ENCODE measurements at places on chromosomes 12 and 14.

DNA sequence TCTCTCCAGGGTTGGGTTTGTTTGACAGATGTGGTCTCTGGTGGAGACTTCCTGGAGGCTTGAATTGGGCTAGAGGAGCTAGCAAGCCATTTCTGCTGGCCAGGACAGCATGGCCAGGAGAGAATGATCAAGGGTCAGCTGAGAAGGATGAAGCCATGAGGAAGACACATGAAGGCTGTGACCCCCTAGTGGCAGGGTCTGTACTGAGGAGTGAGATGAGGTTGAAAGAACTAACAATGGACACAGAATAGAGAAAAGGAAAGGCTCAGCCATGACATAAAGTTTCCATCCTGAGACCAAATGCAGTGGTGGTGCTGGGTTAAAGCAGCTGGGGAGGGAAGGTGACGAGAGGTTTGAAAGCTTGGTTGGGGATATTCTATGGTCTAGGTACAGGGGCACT, 89.9 kb downstream of the NT5DC3 start:
- DNase-seq = no peak

DNA sequence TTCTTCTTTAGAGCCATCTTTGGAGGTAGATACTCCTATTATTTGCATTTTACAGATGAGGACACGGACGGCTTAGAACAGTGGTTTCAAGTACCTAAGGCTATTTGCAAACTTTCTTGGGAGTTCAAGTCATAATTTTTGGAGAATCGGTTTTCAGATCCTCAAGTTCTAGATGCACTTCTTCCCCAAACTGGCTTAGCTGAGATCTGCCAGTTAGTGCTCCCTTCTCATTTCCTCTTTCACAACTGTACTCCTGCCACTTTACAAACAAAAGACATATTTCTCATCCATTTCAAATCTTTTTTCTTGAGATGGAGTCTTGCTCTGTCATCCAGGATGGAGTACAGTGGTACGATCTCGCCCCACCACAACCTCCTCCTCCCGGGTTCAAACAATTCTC, 77.3 kb downstream of the HELB start:
- no peak for DNase-seq

- no peak for DNase-seq
Observed at GRCh38 chr14:24954700-24955037, 95.3 kb downstream of the STXBP6 start.

- peak; percentile 1 for DNase-seq
Observed at GRCh38 chr14:74018174-74018585, 908 bp downstream of the ENTPD5 start.

- DNase-seq = no peak
Observed at GRCh38 chr12:64821116-64821630, 3.3 kb upstream of the TBC1D30 start.

DNA sequence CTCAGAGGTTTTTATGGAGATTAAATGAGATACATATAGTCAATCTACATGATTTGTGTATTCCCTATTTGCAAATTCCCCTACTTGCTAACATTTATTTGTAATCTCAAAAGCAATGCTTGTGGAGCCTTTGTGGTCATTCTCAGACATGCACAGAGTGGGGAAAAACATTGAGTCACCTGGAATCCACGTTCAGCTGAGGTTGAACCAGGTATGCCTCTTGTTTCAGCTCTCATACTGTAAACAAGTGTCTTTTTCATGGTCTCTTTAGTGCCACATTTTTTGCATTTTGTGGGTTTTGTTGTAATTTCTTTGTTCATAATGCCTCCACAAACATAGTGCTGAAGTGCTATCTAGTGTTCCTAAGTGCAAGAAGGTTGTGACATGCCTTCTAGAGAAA, 181.9 kb downstream of the BCAT1 start:
- DNase-seq = no peak

DNA sequence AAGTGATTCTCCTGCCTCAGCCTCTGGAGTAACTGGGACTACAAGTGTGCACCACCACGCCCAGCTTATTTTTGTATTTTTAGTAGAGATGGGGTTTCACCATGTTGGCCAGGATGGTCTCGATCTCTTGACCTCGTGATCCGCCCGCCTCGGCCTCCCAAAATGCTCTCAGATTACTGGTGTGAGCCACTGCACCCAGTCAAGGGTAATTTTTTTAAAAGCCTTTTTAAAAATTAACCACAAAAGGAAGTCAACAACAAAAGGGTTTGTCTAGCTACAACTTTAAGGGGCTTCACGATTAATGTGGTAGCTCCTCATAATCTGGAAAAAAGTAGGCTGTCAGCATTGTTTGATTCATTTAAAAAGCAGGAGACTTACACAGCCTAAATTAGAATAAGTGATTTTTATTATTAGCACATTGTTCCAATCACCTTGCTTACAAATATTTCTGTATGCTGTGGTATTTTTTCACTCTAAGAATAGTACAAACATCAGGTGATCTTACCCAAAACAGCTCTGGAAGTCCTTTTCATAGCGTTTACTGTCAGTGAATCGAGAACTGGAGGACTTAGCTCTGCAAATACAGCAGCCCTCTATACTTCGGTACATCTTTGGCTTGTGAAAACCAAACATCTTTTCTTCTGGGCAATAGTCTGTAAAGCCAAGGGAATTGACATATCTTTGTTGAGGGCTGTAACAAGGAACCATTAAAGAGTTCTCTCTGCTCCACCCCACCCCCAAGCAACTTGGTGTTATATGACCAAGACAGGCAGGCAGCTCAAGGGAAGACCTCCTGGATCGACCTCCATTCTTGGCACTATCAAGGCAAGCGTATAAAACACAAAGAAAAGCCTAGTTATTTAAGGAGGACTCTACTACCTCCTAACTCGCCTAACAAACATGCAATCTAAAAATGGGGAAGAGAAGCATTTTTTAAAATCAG, 28.1 kb downstream of the SINHCAF start:
- DNase-seq = no peak

DNA sequence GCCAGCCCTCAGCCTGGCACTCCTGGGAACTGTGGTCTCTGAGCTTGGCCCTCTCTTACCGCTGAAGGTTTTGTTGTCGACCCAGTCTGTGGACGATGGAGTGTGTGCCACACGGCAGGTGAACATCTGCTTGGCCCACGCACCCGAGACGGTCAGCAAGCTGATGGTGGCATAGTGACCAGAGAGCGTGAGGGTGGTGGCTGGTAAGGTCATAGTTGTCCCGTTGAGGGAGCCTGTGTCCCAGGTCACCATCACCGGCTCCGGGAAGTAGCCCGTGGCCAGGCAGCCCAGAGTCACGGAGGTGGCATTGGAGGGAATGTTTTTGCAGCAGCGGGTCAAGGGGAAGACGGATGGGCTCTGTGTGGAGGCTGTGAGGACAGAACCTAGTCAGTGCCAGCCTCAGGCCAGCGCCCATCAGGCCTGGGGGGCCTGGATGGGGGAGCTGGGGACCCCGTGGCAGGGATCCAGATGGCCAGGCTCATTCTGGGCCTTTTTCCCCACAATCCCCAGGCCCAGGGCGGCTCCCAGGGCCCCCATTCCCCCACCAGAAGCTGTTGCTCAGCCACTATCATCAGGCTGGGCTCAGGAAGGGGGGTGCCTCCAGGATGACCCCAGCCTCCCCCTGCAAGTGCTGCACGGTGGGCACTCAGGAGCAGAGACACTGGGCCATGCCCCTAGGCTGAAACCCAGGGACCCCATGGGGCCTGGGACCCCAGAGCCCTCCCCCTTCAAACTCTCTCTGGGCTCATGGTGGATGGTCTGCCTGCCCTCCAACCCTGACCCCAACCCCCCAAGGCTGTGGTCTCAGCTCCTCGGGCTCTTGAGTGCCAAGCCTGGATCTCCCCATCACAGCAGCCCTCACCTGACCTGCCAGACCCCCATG, 75.2 kb downstream of the TMEM121 start:
- DNase-seq = no peak

DNA sequence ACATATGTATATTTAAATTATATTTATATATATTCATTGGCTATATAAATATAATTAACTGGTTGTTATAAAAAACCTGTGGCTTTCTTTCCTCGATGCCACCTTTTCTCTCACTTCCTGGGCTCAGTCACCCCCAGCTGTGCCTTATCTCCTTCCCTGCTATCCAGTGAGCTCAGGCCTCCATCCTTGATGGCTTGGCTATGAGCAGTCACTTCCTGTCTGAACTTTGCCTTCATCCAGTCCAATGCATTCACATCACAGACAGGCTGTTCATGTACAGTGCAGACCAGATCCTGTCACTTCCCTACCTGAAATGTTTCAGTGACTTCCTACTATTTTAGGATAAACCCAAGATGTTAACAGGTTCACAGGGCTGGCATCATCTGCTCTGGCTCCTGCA, 115.3 kb upstream of the PRB2 start:
- DNase-seq = no peak

GRCh38 chr14:53896726-53897125, 59.9 kb downstream of the BMP4 start:
- DNase-seq = no peak

- DNase-seq = no peak
Observed at GRCh38 chr12:113842699-113843098, 123.4 kb downstream of the RBM19 start.

DNA sequence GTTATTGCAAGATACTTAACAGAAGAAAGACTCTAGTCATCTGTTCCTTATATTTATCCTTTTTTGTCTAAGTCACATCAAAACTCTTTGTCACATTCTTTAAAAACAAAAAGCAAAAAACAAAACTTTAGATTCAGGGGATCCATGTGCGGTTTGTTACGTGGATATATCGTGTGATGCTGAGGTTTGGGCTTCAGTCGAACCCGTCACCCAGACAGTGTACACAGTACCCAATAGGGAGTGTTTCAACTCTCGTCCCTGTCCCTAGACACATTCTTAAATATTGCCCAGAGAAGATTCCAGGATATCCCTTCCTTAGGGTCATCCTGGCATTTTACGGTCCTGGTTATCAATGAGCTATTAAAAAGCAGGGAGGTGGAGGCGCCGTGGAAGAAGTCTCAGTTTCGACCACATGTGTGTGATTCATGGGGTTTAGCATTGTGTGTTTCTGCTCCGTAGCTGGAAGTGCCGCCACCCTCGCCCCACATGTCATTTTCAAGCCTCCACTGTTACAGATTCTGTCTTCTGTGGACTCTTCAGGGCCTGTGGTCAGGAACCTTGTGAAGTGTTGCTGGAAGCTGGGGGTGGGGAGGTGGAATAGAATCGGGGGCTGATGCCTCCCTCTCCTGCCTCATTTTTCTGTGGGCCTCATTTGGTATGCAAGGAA, 19.9 kb downstream of the CCND2 start:
- DNase-seq = no peak

GRCh38 chr12:132484891-132485441, 5.0 kb upstream of the FBRSL1 start:
- no peak for DNase-seq

- DNase-seq = no peak
Observed at GRCh38 chr12:53068811-53069585, 10.2 kb downstream of the SPRYD3 start.

DNA sequence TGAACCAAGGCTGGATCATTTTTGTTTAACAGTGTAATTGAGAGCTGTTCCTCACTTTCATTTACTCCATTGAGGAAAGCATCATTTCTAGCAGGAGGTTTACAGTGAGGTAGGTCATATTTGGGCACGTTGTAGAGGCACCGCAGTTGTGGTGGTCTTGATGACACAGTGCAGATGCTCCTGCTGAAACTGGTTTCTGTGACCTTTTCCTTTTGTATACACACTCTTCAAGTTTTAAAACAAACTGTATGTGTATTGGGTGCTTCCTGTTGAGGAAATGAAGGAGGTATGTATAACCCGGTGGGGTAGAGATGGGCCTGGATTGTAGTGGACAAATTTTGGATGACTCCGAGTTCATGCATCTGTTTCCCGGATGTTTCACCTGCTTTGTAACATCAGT, 456.3 kb upstream of the RGS6 start:
- DNase-seq = no peak

- DNase-seq = no peak
Observed at GRCh38 chr12:116318576-116319232, 41.2 kb upstream of the MED13L start.

- no peak for DNase-seq
Observed at GRCh38 chr14:61607570-61608244, 87.6 kb upstream of the HIF1A start.

GRCh38 chr12:49027846-49028555, 9.4 kb upstream of the PRKAG1 start:
- DNase-seq = no peak

DNA sequence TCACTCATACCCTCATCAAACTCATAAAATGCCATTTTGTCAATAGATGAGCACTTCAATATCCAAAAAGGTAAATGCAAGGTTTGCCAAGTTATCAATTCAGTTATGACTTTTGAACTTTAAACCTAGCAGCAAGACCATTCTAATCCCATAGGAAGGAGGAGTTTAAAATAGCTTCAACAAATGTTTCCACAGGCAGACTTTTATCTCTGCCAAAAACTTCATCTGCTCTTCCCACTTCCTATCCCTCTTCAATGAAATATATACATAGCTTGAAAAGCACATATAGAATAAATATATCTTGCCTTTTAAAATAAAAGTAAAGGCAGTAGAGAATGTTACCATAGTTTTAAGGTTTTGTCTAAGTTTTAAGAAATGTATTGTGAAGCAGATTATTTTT, 1749.1 kb upstream of the SEL1L start:
- no peak for DNase-seq

GRCh38 chr14:105144666-105145380, 23.8 kb downstream of the JAG2 start:
- no peak for DNase-seq

- no peak for DNase-seq
Observed at GRCh38 chr12:51349026-51349425, 2.5 kb upstream of the CELA1 start.

DNA sequence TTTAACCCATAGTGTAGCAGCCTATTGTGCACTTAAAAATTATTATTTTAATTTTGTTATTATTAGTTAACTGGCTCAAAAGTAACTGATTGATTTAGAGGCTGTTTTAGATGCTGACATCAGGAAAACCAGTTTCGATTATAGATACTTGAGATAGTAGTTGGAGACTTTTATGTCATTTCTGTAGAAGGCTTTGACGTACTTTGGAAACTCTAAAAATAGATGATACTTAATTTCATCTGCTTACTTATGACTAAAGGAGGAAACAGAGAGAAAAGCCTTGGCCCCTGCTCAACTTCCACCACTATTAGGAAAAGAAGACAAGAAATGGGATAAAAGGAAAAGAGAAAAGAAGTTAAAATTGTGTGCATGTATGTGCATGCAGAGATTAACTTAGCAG, 219.3 kb upstream of the HMGA2 start:
- DNase-seq = no peak

GRCh38 chr12:63045020-63045860, 105.8 kb downstream of the AVPR1A start:
- no peak for DNase-seq

- DNase-seq = no peak
Observed at GRCh38 chr14:77791225-77791600, 8.7 kb upstream of the ADCK1 start.

DNA sequence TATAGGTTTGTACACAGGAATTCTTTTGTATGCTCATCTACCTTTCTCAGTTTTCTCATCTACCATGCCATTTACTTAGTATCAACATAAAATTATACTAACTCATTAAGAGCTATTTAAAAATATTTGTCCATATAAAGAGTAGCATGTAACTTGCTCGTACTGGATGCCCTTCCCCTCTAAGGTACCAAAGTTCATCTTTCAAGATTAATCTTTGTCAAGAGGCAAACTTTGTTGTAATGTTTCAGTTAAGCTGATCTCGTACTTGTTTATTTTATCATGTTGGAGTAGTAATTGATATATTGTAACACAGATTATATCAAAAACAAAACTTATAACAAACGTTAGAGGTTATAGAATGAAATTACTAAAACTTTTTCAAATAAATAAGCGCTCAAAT, 128.5 kb downstream of the PIK3C2G start:
- no peak for DNase-seq

- no peak for DNase-seq
Observed at GRCh38 chr14:105850853-105851581, 324.6 kb downstream of the TMEM121 start.
